Hematopoietic multipotent progenitor cell treated with erythropoietin and hydrocortisone succinate and interleukin-3 and kit ligand, for 4 days (in vitro differentiated cells): ENCODE measurements at places on chromosomes 3 and 15.

DNA sequence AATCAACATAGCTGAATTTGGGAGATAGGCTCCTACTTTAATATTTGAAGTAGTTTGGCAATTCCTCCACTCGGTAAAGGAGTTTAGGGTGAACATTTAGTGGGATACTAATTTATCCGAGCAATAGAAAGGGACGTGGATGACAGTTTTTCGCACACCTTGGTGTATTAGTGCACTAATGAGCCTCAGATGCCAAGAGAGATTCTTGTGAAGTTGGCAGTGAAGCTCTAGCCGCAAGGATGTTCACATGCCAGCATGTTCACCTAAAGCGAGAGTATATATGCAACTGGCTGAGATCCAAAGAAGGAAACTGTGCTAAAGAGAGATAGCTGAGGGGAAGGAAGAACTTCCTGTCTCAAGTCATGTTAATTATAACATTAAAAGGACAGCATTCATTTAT, 58.5 kb downstream of the TGFBR2 start:
- peak; percentile 97 for DNase-seq

GRCh38 chr15:47504624-47505256, 212.6 kb upstream of the SEMA6D start:
- DNase-seq = peak; percentile 73

DNA sequence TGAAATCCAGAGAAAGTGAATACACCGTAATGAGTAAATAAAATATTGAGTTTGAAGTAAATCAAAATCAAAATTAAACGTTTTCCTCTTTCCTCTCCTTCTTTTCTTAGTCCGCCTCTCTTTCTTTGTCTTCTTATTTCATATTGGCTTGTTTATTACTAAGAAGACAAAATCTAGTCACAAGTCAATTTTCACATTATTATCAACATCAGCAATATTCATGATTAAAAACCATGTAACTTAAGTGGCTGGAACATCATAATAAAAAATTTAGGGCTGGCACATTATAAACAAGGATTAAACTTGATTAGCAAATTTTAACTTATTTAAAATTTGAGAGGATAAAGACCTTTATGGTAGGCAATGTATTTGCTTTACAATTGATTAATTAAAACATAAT, 61.4 kb downstream of the BCHE start:
- no peak for DNase-seq

GRCh38 chr15:83053151-83053550, 13.9 kb downstream of the BTBD1 start:
- DNase-seq = peak; percentile 34

- peak; percentile 56 for DNase-seq
Measured at GRCh38 chr15:57218826-57219576, 157.3 kb upstream of the CGNL1 start.

- DNase-seq = no peak
Measured at GRCh38 chr15:35698331-35698730, 152.4 kb upstream of the DPH6 start.

GRCh38 chr3:43378066-43378935, 92.0 kb downstream of the SNRK start:
- peak; percentile 65 for DNase-seq

GRCh38 chr15:70051948-70052633, 45.6 kb downstream of the TLE3 start:
- no peak for DNase-seq

GRCh38 chr15:77393471-77393840, 26.4 kb downstream of the PEAK1 start:
- no peak for DNase-seq

DNA sequence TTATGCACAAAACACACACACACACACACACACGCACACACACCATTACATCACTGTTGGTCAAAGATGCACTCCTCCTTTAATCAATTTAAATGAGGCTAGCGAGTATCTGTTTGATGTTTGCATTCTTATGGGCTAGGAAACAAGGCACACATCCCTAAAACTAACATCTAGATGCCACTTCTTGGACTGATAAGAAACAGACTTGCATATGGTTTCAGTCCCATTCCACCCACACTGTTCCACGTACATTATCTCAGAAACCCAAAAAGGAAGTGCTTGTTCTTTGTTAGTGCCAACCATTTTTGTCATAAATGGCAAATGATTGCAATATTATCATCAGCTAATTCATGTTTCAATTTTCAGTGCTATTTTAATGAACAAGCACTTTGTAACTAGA, 69.5 kb downstream of the CCR1 start:
- DNase-seq = peak; percentile 53

- DNase-seq = no peak
Measured at GRCh38 chr3:185716436-185717108, 108.3 kb downstream of the IGF2BP2 start.

DNA sequence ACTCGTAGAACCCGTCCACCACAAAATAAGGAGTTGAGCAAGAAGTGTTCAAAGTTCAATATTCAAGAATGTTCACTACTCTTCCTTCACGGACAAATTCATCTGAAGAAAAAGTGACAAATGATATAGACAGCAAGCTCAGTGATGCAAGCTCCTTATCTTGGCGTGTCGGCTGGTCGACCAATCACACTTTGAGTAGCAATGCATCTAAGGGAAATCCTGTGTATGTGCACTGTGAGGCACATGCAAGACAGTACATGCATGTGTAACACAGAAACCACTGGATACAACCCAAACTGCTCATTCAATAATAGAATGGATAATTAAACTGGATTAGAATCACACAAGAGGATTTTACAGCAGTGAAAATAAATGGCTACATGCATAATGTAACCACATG, 64.4 kb upstream of the CSPG5 start:
- no peak for DNase-seq

GRCh38 chr3:184359610-184360009, 1.8 kb downstream of the CLCN2 start:
- DNase-seq = no peak

DNA sequence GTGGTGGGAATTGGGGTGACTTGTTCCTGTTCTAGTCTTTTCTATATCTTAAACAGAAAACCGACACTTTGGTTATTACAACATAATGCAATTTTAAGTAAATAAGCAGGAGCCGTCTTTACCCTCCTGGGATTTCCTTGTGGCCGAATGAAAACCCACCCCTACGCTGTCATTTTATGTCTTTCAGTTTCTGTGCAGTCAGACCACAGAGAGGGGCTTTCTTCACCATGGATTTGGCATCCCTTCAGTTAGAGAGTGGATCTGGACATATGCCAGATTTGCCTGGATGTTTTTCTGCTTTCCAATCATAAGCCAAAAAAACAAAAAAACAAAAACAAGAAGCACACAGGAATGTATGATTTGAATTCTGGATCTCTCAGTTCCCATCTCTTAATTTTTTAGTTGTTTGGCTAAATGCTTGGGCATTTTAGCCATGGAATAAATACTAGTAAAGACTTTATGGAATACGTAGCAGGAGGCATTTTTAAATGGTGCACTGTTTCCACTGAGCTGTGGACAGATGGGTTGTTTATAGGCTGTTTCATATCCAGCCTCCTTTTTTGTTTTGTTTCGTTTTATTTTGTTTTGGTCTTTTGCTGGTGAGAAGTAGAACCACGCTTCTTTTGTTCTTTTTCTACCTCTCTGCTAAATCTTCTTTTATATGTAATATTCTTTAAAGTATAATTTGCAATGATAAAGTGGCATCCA, 272.9 kb downstream of the FEZF2 start:
- no peak for DNase-seq

DNA sequence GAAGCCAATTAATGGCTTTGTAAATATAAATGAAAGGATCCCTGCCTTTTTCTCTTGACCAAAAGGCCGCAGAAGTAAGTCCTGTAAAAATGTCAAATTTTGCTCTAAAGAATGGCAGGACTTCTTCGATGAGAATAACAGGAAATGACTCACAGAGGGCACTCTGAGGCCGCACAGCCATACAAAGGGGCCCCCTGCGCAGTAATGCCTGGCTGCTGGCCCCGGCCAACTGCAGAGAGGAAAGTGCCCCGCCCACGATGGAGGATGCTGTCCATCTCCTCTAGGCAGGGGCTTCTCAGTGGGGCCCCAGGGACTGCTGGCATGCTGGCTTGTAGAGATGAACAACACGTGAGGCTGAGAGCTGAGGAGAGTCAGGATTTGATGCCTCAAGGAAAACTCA, 18.1 kb upstream of the SCN10A start:
- DNase-seq = peak; percentile 76

DNA sequence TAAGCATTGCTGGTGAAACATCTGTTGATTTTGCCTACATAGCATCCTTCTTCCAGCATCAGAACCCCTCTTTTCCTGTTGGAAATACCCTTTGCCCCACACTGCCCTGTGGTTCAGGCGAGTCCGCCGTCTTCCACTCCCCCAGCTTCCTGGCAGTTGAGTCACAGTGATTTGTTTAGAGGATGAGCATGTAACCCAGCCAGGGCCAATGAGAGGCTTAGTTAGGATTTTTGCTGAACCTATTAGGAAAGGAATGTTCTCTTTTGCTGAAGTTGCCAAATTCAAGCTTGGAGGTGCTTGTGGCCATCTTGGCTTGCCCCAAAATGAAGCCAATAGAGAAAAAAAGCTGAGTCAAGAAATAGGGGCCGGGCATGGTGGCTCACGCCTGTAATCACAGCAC, 19.0 kb upstream of the MEX3B start:
- no peak for DNase-seq

GRCh38 chr3:45098310-45098709, 47.9 kb downstream of the CDCP1 start:
- no peak for DNase-seq

DNA sequence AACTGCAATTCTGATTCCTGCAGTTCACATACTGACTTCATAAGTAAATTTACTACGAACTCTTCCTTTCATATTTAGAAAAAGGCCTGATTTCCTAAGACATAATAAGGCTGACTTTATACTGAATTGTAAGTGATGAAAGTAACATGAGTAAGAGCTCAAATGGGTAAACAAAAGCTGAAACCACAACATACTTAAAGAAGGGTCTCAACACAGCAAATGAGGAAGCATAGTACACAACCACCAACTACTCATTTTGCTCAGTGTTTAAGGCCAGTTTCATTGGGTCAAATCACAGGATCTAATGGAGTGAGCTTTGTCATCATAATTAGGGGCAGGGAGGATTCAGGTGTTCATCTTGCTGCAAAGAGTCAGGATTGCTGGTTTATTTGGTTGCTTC, 81.4 kb downstream of the SETD2 start:
- peak; percentile 37 for DNase-seq

GRCh38 chr3:13069495-13069894, 3.7 kb downstream of the IQSEC1 start:
- peak; percentile 77 for DNase-seq

- DNase-seq = no peak
Measured at GRCh38 chr15:26729030-26729429, 43.8 kb downstream of the GABRB3 start.

GRCh38 chr3:195001961-195002861, 268.7 kb downstream of the XXYLT1 start:
- DNase-seq = peak; percentile 85

DNA sequence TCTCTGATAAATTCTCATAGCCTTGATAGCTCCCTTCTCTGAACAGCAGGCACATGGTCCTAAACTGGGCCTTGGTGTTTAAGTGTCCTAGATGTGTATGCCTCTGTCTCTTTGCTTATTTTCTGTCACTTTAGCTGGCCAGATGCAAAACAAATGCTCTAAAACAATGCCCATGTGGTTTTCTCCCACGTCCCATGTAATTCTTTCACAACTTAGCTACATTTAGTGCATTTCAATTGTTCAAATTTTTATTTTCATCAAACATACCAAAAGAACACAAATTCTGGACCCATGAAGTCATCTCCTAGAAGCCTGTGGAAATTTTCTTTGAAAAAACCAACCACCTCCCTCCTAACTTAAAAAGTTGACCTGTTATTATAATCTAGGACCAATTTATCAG, 491.3 kb upstream of the AGTR1 start:
- no peak for DNase-seq

- DNase-seq = no peak
Measured at GRCh38 chr3:170506556-170506955, 79.3 kb downstream of the SLC7A14 start.

GRCh38 chr3:164620423-164620822, 457.9 kb downstream of the SI start:
- no peak for DNase-seq

DNA sequence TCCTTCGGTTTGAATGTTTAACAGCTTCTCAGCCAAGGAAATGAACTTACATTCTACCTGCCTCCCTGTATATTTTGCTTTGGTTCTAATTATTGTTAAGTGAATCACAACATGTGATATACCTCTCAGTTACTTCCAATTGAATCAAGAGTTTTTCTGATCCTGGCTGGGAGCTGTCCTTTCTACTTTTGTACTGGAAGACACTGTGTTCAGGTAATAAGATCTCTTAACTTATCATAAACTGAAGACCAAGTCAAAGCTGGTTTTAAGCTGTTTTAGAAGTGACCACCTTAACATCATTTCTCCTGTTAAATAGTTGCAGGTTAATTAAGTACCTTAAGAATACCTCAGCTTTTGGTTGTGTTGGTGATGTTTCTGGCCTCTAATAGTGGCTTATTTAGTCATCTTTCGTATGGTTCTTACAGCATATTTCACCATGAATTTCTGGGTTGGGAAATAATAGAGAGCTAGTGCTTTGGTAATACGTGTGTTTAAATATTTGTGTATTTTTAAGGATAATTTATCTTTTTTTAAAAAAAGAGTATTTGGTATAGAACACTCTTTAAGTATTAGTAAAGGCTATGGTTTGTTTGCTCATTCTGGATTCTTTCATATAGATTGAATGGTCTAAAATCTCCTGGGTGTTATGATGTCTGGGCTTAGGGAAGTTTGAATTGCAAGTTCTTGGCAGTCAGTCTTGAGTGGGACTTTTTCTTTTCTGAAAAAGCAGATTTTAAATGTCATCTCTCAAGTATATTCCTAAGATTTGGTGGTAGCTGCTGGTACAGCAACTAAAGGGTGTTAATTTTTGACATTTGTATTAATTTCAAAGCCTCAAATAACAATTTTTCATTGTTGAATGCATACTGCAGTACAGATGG, 1.6 kb downstream of the RAB8B start:
- DNase-seq = no peak

- no peak for DNase-seq
Measured at GRCh38 chr3:42851228-42851834, 24.3 kb downstream of the CYP8B1 start.

DNA sequence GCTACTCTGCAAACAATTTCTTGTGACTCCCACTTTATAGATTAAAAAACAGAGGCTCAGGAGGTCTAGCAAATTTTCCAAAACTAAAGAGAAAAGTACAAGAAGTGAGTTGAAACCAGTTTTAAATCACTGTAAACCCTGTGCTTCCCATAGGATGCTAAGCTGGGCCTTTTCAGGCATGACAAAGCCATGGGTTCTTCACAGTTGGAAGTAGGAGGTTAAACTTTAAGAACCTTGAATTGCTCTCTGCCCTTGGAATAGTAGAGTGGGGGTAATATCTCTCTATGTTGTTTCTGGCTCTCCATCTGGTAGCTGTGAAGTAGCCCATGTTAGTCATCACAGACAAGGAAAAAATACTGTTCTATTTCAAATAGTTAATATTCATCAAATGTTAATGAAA, 193.6 kb upstream of the SATB1 start:
- no peak for DNase-seq

GRCh38 chr3:114770874-114771273, 376.2 kb downstream of the ZBTB20 start:
- DNase-seq = no peak
